ENCODE measurements at places on chromosomes 4 and X. TPM values are rescaled to one million over a fixed set of nuclear protein-coding genes. Genes with fewer than 3 reads are reported as not detected.

The TCEANC gene
- 11.6 TPM for total RNA-seq

The KCNIP4 gene
- total RNA-seq = not detected

DNA sequence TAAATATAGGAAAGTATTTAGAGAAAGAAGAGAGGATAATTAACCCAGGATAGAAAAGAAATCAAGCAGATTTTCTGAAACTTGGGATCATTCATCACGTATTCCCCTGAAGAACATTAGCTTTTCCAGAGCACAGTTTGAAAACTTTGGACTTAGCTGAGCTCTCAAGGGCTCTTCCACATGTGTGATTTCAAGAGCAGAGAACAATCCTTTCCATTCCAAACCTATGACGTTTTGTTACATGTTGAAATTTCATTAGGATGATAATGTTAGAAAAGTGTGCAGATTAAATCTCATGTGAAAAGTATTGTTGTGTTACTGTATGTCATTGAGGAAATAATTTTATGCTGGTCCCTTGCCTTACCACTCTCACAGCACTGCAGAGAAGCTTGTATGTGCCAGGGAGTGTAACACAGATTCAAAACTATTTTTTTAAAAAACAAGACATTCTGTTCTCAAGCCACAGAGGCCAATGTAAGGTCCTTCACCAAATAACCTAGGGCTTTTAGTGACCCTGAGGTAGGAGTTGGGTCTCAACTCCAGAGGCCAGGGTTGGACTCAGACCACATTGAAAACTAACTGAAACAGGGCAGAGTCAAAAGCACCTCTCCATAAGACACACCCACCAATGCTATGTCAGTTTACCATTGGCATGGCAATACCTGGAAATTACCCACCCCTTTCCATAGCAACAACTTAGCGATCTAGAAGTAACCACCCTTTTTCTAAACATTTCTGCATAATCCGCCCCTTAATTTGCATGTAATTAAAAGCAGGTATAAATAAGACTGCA lies 141.3 kb downstream of the ANXA5 start:
- no peaks in the 10 kb centered on the region for H3K36me3 ChIP-seq
- no peaks in the 10 kb centered on the region for H3K4me1 ChIP-seq
- H3K27me3 ChIP-seq = no peaks in the 10 kb centered on the region
- no peak for DNase-seq
- H3K27ac ChIP-seq = no peak overlapping the region

DNA sequence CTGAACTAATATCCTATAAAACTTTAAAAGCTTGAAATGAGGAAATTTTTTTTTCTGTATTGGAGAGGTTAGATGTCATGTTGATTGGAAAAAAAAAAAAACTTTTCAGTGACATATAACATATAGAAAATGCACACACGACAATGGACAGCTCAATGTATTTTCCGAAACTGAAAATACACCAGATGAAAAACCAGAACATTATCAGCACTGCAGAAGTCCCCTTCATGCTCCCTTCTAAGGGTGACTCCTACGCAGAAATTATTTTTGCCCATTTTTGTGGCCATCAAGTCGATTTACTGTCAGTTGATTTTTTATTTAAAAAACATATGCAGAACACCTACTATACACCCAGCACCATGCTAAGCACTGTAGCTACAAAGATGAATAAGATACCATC lies 148.3 kb downstream of the APBB2 start:
- no peaks in the 10 kb centered on the region for H3K36me3 ChIP-seq
- no peak for DNase-seq
- H3K27ac ChIP-seq = no peak overlapping the region
- peaks cover 6% of the 10 kb centered on the region for H3K4me1 ChIP-seq
- H3K4me3 ChIP-seq = no peak overlapping the region

The TMEM271 gene
- not detected for total RNA-seq

The NR0B1 gene
- not detected for total RNA-seq

The TAF7L gene
- not detected for total RNA-seq

GRCh38 chrX:57822818-57823217 lies 87.4 kb downstream of the ZXDA start:
- DNase-seq = no peak
- no peak overlapping the region for H3K27ac ChIP-seq
- H3K36me3 ChIP-seq = no peaks in the 10 kb centered on the region
- H3K27me3 ChIP-seq = no peaks in the 10 kb centered on the region
- no peaks in the 10 kb centered on the region for H3K4me1 ChIP-seq

The TLR1 gene
- total RNA-seq = 103 TPM

- H3K4me3 ChIP-seq = no peak overlapping the region
- H3K4me1 ChIP-seq = peaks cover 49% of the 10 kb centered on the region
- no peak for DNase-seq
- H3K27me3 ChIP-seq = no peaks in the 10 kb centered on the region
These were observed 11.7 kb downstream of the CFAP97 start for GRCh38 chr4:185192059-185192458.

The CXorf58 gene
- total RNA-seq = not detected
